Stimulated activated naive CD4-positive, alpha-beta T cell (primary cell): ENCODE measurements at places on chromosomes 12 and 14.
A peak's percentile ranks its signal among the peaks of the same experiment; 100 is the strongest.

DNA sequence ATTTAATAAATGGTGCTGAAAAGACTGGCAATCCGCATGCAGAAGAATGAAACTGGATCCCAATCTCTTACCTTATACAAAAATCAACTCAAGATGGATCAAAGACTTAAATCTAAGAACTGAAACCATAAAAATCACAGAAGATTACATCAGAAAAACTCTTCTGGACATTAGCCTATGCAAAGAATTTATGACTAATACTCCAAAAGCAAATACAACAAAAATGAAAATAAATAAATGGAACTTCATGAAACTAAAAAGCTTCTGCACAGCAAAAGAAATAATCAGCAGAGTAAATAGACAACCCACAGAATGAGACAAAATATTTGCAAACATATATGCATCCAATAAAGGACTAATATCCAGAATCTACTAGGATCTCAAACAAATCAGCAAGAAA is 14.3 kb upstream of the CLEC1A start:
- DNase-seq: no peak

- DNase-seq: peak; percentile 43
Observed at GRCh38 chr12:121792607-121793439, 665 bp downstream of the RHOF start.

DNA sequence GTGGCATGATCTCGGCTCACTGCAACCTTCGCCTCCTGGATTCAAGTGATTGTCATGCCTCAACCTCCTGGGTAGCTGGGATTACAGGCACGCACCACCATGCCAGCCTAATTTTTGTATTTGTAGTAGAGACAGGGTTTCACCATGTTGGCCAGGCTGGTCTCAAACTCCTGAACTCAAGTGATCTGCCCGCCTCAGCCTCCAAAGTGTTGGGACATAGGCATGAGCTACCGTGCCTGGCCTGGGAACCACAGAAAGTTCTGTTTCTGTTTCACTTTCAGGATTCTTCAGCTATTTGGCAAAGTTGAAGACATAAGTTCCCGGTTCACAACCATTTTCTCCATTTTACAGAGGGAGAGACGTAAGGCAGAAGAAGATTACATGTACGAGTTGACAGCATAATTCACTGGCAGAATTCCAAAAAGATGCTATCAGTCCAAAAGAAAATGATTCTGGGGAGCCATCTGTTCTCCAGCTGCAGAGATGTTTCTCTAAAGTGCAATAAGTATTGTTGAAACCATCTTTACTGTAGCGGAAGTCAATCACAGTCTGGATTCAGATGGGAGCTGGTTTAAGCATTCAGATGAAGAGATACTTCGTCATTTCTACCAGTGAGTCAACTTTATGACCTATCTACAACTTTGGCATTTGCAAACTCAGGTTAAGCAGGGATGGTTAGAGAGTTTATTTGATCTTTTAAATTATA is 8.1 kb upstream of the RNF34 start:
- DNase-seq: peak; percentile 6

DNA sequence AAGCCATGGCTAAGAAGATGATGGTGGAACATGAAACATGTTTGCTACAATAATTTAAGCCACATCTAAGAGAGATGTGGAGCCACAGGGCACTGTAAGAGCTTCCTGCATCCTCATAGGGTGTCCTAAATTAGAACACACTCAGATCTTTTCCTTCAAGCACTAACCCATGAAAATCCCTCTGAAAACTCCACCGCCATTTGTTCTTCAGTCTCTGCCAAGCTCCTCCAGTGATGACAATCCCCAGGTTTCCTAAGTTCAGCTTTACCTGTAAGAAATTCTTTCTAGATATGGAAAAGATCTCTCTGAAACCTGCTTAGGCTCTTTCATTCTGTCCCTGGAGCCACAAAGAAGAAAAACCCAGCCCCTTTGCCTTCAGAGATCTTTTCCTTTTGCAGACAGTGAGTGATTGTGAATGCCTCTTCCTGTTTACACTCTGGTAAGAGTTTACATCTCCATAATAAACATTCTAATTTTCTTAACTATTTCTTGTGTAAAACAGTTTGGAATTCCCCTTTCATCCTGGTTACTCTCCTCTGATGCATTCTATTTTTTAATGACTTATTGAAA is 907.2 kb downstream of the VRK1 start:
- no peak for DNase-seq

GRCh38 chr14:53103636-53104340 is 49.3 kb downstream of the DDHD1 start:
- DNase-seq: no peak

DNA sequence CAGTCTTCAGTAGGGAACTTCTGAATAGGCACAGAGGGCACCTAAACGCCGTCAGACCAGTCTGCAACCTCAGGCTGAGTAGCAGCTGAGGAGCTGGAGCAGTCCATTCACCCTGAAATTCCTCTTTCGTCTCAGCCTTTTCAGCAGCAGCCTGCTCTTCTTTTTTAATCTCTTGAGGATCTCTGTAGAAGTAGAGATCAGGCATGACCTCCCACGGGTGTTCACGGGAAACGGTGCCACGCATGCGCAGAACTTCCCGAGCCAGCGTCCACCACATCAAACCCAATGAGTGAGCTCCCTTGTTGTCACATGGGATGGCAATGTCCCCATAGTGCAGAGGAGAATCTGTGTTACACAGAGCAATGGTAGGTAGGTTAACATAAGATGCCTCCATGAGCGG is 11.1 kb upstream of the MARK3 start:
- no peak for DNase-seq
